ENCODE measurements at places on chromosomes 1 and 21. TPM values are rescaled to one million over a fixed set of nuclear protein-coding genes. Genes with fewer than 3 reads are reported as not detected.

DNA sequence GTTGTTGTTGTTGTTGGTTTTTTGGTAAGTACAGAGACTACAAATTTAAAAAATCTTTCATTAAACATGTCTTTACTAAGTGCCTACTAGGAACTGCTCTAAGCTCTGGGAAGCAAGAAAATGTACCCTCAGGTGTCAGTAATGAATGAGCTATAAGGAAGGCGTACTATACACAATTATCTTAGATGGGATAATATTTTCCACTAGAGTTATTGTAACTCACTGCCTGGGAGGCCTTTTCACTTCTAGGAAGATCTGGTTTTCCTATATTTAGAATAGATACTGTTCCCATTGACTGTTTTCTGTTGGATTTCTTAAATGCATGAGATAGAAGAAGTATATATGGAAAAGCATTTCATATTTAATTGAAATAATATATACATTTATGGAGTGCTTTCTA is 19.6 kb downstream of the CLIC4 start:
- no peak for DNase-seq

GRCh38 chr1:153987621-153988020 is 1.5 kb upstream of the RAB13 start:
- DNase-seq = no peak

DNA sequence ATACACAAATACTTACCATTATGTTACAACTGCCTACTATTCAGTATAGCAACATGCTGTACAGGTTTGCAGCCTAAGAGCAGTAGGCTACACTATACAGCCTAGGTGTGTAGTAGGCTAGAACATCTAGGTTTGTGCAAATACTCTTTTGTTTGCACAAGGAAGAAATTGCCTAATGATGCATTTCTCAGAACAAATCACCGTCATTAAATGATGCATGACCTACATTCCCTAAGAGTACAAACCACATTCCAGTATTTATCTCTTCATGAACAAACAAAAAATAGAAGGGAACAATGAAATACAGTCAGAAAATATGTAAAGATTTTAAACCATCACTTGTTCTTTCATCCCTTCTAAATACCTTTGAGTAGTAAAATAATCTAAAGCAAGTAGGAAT is 109.7 kb upstream of the HP1BP3 start:
- no peak for DNase-seq

The OR2L8 gene
- total RNA-seq = not detected

The LCE1C gene
- not detected for total RNA-seq

DNA sequence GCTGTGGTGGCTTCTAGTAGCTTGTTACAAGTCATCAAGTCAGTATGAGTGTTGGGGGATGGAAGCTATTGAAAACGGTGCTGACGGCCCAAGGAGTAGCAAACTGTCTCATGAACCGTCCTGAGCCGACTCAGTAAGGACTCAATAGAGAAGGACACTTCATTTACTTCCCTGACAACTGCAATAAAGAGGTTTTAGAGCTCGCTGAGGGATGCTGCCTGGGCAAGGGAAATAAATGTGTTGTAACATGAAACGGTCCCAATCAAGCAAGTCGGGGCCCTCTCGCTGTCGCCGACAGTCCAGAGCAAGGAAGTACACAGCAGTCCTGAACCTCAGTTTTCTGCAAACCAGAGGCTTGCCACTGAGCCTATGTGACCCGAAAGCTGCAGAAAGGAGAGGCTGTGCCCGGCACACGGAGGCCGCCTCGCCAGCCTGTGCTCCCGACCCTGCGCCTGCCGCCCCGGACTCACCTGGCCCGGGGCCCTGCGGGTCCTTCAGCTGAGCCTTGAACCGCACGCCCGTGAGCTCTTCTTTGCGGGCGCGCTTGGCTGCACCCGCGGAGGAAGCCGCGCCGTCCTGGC is 423 bp downstream of the URB1 start:
- DNase-seq = peak; percentile 26

All from A673 (cell line).